T-helper 1 cell treated with Interleukin-12 subunit alpha and Interleukin-12 subunit beta and Interleukin-4 antibody, amounts not matched to agents 30 ng/mL and 1 ng/mL, for 36 hours (primary cell): ENCODE measurements at places on chromosomes 4 and X. TPM values are rescaled to one million over a fixed set of nuclear protein-coding genes. Genes with fewer than 3 reads are reported as not detected.

UGT8 gene
- total RNA-seq, result 0.12 TPM in 1 of 2 replicates, not detected in the other

RLIM gene
- total RNA-seq, result 26.5 and 28.0 TPM in 2 replicates

HSD17B13 gene
- total RNA-seq, result 0.15 and 0.22 TPM in 2 replicates

PWWP3B gene
- not detected in 2 replicates for total RNA-seq

GABRB1 gene
- total RNA-seq, result not detected in 2 replicates

TMPRSS11B gene
- not detected in 2 replicates for total RNA-seq

SMIM14 gene
- 3.3 and 5.5 TPM in 2 replicates for total RNA-seq

CENPVL1 gene
- not detected in 2 replicates for total RNA-seq

MAGEA2 gene
- not detected in 2 replicates for total RNA-seq

TMSB15B gene
- total RNA-seq, result 7.7 and 8.3 TPM in 2 replicates

TCP11X2 gene
- not detected in 2 replicates for total RNA-seq

ETDC gene
- total RNA-seq, result not detected in 2 replicates

IQCM gene
- not detected in 2 replicates for total RNA-seq

FATE1 gene
- not detected in 2 replicates for total RNA-seq
